NCI-H1436 (cell line): ENCODE measurements at places on chromosomes 5 and 9.

- no peak for DNase-seq
Observed at GRCh38 chr9:7974335-7974960, 174.9 kb upstream of the DMAC1 start.

DNA sequence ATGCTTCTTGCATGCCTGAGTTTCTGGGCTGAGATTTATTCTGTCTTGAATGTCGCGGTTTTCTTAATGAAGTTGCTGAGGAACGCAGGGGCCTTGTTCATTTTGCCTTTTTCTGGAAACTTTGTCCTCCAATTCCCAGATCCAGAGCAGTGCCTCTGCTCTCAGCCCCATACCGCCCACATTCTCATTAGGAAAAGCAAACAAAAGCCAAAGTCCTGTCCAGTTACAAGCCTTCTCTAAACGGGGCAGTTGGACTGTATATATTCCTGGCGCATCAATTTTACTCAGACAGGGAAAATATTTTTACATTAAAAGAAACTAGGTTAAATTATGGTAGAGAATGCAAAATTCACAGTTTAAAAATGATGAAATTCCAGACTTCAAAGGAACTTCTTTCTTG is 1.2 kb upstream of the PSAT1 start:
- no peak for DNase-seq

- no peak for DNase-seq
Observed at GRCh38 chr5:32802764-32803163, 91.6 kb downstream of the NPR3 start.

DNA sequence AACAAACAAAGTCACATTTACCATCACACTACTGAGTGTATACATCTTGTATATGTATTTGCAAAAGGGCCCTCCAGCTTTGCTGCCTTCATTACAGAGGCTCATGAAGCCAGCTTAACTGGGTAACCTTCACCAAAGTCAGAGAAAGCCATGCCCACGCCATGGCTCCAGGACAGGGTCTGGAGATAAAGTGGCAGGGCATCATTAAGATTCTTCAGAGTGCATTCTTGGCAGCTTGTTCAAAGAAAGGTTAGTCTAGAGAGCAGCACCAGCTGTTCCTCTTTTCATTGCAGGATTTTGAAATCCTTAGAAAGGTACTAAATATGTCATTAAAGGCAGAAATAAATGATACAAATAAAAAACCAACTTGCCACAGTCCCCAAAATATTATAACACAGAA is 333.2 kb downstream of the NDUFS4 start:
- no peak for DNase-seq

- no peak for DNase-seq
Observed at GRCh38 chr5:173527671-173528070, 88.8 kb downstream of the BOD1 start.

DNA sequence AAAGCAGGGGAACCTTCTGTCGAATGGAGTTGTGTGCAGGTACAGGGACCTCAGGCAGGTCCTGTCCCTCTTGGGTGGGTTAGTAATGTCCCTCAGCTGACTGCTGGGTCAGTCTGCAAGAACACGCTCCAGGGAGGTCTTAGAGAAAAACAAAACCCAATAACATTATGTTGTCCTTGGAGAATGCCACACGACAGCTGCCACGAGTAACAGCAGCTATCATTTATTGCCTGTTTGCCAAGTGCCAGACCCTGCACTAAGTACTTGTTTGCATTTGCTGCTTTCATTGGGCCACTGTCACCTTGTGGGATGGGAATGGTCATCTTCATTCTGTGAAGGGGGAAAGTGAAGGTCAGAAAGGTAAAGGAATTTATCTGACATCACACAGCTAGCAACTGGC is 310.3 kb downstream of the SLIT3 start:
- no peak for DNase-seq

GRCh38 chr5:129392681-129393080 is 67.4 kb upstream of the ADAMTS19 start:
- DNase-seq: no peak

DNA sequence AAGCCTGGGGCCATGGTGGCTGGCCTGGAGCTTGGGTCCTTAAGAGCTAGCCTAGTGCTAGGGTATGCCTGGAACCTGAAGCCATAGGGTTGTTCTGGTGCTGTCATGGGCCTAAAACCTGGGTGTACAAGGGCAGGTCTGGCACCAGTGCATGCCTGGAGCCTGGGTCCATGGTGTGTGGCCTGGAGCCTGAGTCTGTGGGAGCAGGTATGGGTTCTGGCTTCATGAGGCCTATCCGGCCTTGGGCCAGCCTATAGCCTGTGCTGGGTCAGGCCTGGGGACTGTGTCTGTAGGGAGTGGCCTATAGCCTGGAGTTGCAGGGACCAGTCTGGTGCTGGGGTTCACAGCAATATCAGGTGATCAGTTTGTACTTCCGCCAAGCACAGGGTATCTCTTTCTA is 347.2 kb upstream of the MEF2C start:
- DNase-seq: no peak

GRCh38 chr9:2808105-2808504 is 35.8 kb downstream of the PUM3 start:
- DNase-seq: no peak

DNA sequence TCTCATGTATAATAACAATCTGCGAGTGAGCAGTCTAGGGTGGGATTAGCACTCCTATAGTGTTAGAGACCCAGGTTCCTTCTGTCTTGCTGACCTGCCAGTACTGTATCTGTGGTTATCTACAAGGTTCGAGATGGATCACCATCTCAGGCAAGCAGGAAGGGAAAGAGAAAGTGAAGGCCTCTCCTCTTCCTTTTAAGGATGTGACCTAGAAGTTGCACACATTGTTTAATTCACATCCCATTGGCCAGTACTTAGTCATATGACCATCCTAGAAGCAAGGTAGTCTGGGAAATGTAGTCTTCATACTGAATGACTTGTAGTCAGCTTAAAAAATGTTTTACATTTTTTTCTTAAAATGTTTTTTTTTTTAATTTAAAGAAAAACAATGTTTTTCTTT is 168.6 kb downstream of the CARTPT start:
- peak; percentile 39 for DNase-seq

DNA sequence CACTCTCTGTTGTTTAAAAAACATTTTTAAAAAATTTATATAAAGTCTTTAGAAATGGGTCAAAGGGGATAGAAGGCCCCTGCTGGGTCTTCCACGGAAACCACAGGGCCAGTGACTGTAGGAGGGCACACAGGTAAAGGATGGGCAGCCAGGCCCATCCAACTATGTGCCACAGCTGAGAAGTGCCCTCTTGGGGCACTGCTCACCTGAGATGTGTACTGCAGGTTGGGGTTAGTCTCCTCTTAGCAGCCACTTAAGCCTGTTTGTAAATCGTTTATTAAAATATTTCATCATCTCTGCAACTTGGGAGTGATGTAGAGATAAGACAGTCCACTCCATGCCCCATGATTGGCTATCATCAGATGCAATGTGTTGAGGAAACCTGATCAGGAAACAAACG is 222.4 kb downstream of the DIRAS2 start:
- no peak for DNase-seq

- DNase-seq: no peak
Observed at GRCh38 chr5:39502704-39503103, 77.9 kb upstream of the DAB2 start.

- DNase-seq: no peak
Observed at GRCh38 chr5:2660315-2660714, 91.2 kb downstream of the IRX2 start.

DNA sequence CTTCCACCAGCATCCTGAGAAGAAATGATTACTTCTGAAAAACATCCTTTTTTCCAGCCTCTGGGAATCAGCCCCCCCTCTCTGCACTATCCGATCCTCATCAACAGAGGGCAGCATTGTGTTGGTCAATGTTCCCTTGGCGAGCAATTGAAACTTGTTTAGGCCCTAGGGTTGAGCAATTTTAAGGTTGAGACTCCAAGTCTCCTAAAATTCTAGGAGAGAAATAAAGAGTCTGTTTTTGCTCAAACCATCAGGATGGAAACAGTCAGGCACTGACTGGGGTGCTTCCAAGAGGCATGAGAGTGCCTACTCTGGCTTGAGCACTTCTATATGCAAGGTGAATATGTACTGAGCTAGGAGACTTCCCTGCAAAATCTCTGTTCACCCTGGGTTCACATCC is 12.4 kb upstream of the CYFIP2 start:
- peak; percentile 23 for DNase-seq

GRCh38 chr5:156423597-156423996 is 96.6 kb downstream of the SGCD start:
- no peak for DNase-seq

GRCh38 chr5:32726086-32726557 is 15.0 kb downstream of the NPR3 start:
- DNase-seq: no peak

GRCh38 chr5:74143721-74144330 is 496.7 kb downstream of the ENC1 start:
- DNase-seq: no peak
